ENCODE measurements at places on chromosomes 12 and 14. TPM values are rescaled to one million over a fixed set of nuclear protein-coding genes. Genes with fewer than 3 reads are reported as not detected.

GLT8D2 gene
- total RNA-seq: 8.5 TPM

PROX2 gene
- total RNA-seq: 0.31 TPM

GLS2 gene
- 24.5 TPM for total RNA-seq

SYT1 gene
- 37.9 TPM for total RNA-seq

DNA sequence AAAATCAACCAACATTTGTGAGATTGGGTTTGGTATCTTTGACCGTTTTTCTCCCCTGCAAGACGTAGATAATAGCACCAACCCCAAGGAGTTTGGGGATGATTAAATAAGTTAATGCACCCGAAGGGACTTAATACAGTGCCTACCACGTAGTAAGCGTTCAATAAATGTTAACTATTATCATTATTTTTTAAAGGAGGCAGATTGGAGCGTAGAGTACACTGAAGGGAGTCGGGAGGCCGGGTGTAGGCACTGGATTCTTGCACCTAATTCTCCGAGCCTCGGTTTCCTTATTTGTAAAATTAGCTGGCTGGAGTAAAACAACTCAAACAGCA lies 367 bp upstream of the FRS2 start:
- peaks cover 59% of the 10 kb centered on the region for H3K4me1 ChIP-seq
- DNase-seq: no peak
- H3K27me3 ChIP-seq: no peaks in the 10 kb centered on the region
- H3K36me3 ChIP-seq: no peaks in the 10 kb centered on the region
- H3K27ac ChIP-seq: peak overlapping the region; percentile 97

DNA sequence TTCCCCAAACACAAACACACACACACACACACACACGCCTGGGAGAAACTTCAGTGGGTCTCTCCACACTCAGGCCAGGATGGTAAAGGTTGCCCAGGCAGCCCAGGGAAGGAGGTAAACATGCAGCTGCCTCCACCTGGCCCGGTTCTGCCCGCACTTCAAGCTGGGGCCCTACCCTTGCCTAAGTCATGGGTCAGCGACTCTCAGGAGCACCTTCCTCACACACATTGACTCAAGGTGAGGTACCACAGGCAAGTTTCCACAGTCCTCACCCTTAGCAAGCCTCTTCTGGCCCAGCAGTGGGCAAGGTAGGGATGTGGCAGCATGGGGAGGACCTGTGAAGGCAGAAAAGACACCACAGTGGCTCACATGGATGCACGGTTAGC lies 14.1 kb upstream of the FAIM2 start:
- H3K4me3 ChIP-seq: no peak overlapping the region
- H3K36me3 ChIP-seq: no peaks in the 10 kb centered on the region
- DNase-seq: no peak
- no peaks in the 10 kb centered on the region for H3K4me1 ChIP-seq

GRCh38 chr12:117051380-117051779 lies 47.8 kb downstream of the TESC start:
- no peak for DNase-seq
- H3K27me3 ChIP-seq: no peaks in the 10 kb centered on the region
- H3K27ac ChIP-seq: no peak overlapping the region
- peaks cover 15% of the 10 kb centered on the region for H3K4me1 ChIP-seq
- H3K4me3 ChIP-seq: no peak overlapping the region
- H3K36me3 ChIP-seq: no peaks in the 10 kb centered on the region

- no peaks in the 10 kb centered on the region for H3K27me3 ChIP-seq
- no peak for DNase-seq
- H3K4me1 ChIP-seq: peaks cover 10% of the 10 kb centered on the region
- no peak overlapping the region for H3K27ac ChIP-seq
Observed at GRCh38 chr14:20428010-20428365, 8.0 kb downstream of the KLHL33 start.

DNA sequence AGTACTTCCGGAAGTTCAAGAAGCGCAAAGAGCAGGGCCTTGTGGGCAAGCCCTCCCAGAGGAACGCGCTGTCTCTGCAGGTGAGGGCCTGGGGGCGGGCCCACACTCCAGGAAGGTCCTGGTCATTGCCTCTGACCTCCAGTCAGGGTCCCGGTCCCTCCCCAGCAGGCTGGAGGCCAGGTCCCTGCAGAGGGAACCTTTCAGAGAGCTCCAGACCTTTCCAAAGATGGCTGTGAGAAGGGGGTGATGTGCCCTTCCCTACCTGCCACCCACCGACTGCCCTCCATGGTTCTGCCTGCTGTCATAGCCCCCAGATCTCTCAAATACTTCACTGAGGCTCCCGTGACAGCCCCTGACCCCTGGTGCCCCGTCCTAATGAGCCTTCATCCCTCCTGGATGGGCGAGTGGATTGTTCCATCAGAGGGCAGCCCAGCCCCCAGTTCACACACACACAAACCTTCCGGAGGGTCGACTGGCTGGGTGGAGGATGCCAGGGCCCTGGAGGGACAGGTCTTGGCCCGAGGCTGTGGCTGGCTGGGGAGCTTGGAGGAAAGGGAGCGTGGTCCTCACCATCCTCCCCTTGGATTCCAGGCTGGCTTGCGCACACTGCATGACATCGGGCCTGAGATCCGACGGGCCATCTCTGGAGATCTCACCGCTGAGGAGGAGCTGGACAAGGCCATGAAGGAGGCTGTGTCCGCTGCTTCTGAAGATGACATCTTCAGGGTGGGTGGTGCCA lies 117.5 kb upstream of the FKBP4 start:
- DNase-seq: no peak
- H3K4me3 ChIP-seq: no peak overlapping the region
- H3K27me3 ChIP-seq: no peaks in the 10 kb centered on the region
- no peaks in the 10 kb centered on the region for H3K36me3 ChIP-seq
